NCI-H82 (cell line): ENCODE measurements at places on chromosomes 5 and 9.

- DNase-seq: no peak
Measured at GRCh38 chr5:155263381-155263780, 249.8 kb downstream of the KIF4B start.

GRCh38 chr5:130995254-130995515 lies 169.9 kb downstream of the HINT1 start:
- no peak for DNase-seq

DNA sequence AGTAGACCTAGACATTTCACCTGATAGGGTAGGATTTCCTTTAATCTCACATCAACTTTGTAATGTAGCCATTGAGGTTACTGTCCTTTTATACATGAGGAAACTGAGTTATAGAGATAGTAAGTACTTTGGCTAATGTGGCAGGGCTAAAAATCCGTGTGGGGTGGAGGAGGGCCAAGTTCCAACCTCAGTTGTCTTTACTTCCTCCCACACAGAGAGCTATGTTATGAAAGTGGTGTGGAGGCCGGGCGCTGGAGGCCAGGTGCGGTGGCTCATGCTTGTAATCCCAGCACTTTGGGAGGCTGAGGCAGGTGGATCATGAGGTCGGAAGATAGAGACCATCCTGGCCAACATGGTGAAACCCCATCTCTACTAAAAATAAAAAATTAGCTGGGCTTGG lies 173.3 kb downstream of the PALM2AKAP2 start:
- DNase-seq: no peak

- DNase-seq: no peak
Measured at GRCh38 chr9:127708952-127709587, 2.3 kb downstream of the CFAP157 start.

DNA sequence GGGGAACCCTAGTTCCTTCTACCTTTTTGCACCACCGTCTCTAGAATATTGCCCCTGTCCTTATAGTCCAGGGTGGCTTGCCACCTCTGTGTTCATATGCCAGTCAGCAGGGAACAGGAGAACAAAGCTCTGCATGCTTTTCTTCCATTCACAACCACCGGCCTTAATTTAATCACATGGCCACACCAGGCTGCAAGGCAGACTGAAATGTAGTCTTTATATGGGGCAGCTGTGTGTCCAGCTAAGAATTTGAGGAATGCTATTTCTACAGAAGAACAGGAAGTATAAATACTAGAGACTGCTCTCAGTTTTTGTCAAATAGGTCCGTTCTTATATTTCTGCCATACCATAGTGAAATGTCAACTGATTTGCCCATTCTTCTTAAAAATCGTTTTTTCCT lies 5.8 kb downstream of the C5orf22 start:
- no peak for DNase-seq

GRCh38 chr9:75505654-75506053 lies 384.8 kb upstream of the PCSK5 start:
- DNase-seq: no peak

DNA sequence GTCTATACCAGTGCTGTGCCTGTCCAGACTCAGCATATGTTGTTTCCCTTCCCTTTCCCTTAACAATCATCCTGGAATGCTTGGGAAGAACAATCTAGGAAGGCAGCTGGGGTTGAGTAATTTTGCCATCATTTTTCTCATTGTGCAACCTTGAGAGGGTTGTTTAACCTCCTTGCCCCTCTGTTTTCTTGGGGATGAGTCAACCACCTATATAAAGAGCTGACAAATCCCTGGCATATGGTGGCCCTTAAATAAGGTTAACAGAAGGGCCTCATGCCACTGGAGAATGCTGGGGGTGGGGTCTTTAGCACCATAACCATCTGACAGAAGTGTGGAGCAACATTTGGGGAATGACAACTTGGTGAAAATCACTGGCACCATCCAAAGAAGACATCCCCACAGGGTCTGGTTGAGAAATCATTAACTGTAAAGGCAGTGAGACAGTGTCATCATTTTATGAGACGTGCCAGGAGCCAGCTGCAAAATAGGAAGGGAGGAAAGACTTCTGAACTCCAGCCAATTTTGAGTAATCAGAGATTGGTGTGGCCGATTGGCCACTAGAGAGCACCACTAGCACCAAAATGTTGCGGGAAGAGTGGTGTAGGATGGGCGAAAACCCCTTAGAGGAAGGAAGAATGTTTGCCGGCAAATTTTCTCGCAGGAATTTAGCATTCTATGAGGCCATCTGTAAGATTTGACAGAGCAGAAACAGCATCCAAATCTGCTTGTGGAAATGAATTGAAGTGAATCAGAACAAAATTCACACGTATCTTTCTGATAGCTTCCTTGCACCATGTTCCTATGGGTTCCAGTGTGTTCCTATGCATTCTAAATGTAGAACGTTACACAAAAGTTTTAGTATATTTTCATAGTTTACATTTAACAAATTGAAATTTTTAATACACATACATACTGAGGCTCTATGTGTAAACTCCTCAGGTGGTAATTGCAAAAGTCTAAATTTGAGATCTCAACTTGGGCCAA lies 113.8 kb downstream of the MSX2 start:
- DNase-seq: peak; percentile 65

GRCh38 chr5:141668601-141669265 lies 13.3 kb downstream of the ARAP3 start:
- DNase-seq: no peak

DNA sequence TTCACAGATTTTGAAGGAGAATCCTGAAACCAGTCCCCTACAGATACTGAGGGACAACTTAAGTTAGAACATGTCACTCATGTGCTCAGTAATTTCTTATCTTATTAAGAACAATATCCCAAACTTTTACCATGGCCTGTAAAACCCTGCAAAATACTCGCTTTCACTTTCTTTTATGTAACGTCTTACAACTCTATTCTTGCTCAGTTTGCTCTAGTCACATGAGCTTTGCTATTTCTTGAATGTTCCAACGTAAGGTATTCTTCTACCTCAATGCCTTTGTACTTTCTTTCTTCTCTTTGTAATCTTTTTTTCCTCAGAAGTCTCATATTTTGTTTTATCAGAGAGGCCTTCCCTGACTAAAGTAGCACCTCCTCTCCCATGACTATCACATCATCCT lies 14.1 kb downstream of the TMEM38B start:
- DNase-seq: no peak

- DNase-seq: no peak
Measured at GRCh38 chr9:135851748-135852147, 55.6 kb downstream of the CAMSAP1 start.

- DNase-seq: no peak
Measured at GRCh38 chr5:156402387-156402921, 75.5 kb downstream of the SGCD start.

GRCh38 chr5:55236800-55237199 lies 3.4 kb upstream of the CCNO start:
- DNase-seq: peak; percentile 39

GRCh38 chr5:144436007-144436406 lies 265.3 kb downstream of the KCTD16 start:
- DNase-seq: peak; percentile 86

DNA sequence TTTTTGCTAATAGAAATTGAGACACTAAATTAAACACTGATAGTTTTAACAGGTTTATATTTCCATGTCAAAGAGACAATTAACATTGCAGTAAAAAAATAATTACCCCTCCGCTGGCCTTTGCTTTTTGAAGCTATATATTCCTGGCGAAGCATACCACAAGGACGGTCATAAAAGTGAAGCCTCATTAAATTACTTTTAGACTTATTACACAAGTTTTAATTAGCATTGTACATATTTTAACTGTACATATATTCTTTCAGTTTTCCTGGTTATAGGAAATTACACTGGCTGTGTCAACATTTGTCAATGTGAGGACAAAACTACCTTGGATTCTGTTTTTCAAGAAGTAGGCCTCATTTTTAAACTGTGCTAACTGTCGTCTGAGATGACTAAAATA lies 1.2 kb downstream of the CDKN2A start:
- DNase-seq: peak; percentile 24

DNA sequence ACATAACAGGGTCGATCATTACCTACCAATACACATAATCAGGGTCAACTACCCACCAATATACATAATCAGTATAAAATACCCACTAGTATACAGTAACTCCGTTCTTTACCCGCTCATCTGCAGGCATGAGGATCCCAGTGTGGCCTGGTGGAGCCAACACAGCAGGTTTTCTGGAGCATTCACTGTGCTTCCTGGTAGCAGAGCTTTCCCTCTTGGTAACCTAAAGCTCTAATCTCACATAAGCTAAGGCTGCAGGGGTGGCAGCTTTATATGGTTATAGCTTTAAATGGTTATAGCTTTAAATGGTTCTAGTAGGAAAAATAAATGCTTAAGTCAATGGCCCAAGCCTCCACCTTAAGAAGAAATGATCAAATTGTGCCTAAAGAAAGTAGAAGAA lies 11.9 kb downstream of the LCN1 start:
- no peak for DNase-seq

- DNase-seq: no peak
Measured at GRCh38 chr5:131505237-131505908, 129.7 kb downstream of the RAPGEF6 start.

DNA sequence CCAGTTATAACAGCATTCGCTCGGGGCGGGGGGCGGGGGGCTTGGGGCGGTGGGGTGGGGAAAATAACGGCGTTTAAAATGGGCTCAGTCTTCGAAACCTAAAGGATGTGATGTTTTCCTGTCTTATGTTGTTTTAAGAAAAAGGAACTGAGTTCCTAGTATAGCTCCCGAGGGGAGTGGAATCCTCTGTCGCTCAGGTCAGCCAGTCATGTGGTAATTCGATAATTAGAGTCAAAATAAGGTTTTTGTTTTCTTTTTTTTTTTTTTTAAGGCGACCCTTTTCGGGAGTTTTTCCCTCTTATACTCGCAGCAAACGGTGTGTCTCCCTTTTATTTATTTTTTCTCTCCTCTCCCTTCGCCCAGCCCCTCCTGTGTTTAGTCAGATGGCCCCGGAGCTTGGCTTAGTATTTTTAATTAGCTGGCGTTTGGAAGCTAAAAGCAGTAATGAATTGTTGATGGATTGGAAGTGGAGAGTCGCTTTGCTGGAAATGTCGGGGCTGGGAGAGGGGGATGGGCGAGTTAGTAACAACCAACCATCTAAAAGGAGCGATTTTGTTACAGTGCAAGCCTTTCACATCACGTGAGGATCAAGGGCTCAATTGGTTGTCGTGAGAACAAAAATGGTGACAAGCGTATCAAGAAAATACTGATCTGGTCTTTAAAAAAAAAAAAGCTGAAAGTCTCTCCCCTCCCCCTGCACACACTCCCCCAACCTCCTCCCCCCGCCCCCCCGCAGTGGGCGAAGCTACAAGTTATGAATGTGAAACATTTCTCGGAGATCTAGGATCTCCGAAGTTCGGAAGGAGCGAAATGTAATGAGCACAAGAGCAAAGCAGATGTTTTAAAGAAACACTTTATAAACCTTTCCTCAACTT lies 714 bp upstream of the ZNF608 start:
- DNase-seq: peak; percentile 95
